ENCODE measurements at places on chromosomes 1 and 21.

DNA sequence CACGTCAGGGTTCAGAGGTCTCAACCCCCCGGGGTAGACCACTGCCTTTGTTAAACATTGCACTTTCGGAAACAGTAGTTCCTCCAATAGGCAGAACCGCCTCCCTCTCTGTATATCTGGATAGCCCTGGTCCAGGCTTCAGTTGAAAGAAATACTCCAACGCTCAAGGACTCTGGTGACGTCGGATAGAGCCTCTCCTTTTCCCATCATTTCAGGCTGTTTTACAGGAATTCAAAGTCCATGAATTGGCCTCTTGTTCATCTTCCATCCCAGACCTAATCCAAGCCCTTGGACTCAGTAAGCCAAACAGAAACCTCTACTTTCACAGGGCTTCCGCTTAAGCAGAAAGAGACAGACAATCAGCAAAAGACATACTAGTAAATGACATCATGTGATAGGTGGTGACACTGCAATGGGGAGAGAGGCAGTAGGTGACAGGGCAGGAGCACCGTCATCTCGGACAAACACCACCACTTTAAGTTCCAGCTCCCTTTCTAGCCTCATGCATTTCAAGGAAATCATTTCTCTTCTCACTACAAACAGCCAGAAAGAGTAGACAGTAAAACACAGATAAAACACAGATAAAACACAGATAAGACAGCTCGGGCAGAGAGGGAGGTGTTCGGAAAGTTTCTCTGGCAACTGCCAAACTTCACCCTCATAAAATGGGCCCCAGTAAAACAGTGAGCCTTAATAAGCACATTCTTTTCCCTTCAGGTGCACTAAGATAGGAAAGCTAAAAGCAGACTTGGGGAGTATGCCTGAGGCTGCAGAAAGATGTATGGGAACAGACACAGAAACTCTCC, 2.3 kb upstream of the PLA2G2A start:
- no peak for DNase-seq

GRCh38 chr1:99297923-99298322, 33.6 kb downstream of the PLPPR4 start:
- DNase-seq = no peak

- DNase-seq = no peak
These were observed 95.1 kb upstream of the SOD1 start for GRCh38 chr21:31564439-31564838.

DNA sequence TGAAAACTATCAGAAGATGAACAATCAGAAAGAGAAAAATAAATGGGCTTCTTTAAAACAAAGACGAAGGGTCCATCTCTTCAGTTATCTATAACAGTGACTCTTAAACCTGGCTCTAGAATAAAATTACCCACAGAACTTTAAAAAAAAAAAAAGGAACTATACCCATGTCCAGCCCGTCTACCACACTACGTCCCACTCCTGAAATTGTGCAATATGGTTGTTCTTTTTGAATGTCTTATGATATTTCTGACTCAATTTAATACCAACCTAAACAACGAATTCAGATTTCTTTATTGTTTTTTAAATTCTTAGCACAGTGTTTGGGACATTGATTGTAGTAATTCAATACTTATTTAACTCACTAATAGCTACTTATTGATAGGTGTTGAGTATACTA, 246.3 kb downstream of the DPYD start:
- DNase-seq = no peak

GRCh38 chr1:58992643-58993042, 208.8 kb upstream of the JUN start:
- DNase-seq = no peak

DNA sequence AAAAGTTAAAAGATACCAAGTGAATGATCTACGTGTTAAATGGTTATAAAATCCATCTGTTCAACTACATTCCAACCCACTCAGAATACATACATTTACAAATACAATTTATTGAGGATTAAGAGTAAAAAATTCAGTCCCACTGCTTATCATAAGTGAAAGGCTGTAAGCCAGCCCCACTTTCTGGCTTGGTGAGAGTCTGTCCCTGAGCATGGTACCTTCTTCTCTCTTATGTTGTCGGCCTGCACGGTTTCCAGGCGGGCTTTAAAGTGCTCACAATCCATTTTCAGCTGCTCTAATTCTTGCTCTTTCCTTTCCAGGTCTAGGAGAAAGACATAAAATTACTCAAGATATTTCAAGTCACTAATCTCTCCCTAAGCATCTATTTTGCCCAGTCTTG, 15.2 kb downstream of the HSF2BP start:
- no peak for DNase-seq

GRCh38 chr21:34630536-34631143, 15.7 kb upstream of the RCAN1 start:
- DNase-seq = no peak

DNA sequence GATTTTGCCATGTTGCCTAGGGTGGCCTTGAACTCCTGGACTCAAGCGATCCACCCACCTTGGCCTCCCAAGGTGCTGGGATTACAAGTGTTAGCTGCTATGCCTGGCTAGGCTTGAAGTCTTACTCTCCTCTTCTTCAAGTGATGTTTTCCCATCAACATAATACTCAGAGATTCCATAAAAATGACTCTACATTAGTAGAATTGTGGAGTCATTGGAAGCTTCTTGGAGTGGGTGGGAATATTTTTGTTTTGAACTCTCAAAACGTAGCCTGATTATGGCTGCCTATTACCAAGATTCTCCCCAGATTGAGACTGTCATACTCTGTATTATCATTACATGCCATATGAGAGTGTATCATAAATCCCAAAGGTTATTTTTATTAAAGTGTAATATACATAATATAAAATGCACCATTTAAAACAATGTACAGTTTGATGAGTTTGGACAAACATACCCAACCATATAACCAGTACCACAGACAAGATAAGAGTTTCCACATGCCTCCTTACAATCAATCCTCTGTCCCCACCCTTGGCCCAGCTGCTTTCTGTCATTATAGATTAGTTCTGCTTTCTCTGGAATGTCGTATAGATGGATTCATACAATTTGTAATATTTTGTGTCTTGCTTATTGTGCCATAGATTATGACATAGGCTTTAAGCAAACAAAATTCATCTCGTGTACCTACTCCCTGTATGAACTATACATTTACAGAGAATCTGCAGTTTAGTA, 8.0 kb upstream of the DNM3 start:
- DNase-seq = no peak
